ENCODE measurements at places on chromosomes 11 and 22. TPM values are rescaled to one million over a fixed set of nuclear protein-coding genes. Genes with fewer than 3 reads are reported as not detected.
A peak's percentile ranks its signal among the peaks of the same experiment; 100 is the strongest.

GRCh38 chr22:40193429-40194421 is 16.0 kb downstream of the TNRC6B start:
- no peak overlapping the region for H3K4me3 ChIP-seq
- no peak for DNase-seq
- no peaks in the 10 kb centered on the region for H3K36me3 ChIP-seq
- peaks cover 22% of the 10 kb centered on the region for H3K4me1 ChIP-seq
- H3K27me3 ChIP-seq = no peaks in the 10 kb centered on the region

DNA sequence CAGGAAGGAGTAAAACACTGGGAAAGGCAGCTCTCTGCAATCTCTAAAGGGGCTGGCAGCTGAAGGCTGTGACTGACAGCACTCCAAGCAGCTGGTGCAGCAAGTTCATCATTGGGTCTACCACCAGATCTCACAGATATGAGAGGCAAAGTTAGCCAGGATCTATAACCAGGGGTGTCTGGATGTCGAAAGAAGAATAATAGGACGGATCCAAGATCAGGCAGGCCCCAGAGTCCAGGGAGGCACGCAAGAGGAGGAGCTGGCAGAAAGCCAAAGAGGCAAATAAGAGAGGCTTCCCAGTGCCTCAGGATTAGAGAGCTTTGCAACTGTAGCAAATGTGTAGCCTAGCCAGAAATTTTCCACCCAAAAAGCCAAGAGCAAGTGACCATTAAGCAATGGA is 77.1 kb downstream of the RBMXL2 start:
- no peak for DNase-seq
- H3K27ac ChIP-seq = no peak overlapping the region
- H3K27me3 ChIP-seq = no peaks in the 10 kb centered on the region
- no peaks in the 10 kb centered on the region for H3K4me1 ChIP-seq

DNA sequence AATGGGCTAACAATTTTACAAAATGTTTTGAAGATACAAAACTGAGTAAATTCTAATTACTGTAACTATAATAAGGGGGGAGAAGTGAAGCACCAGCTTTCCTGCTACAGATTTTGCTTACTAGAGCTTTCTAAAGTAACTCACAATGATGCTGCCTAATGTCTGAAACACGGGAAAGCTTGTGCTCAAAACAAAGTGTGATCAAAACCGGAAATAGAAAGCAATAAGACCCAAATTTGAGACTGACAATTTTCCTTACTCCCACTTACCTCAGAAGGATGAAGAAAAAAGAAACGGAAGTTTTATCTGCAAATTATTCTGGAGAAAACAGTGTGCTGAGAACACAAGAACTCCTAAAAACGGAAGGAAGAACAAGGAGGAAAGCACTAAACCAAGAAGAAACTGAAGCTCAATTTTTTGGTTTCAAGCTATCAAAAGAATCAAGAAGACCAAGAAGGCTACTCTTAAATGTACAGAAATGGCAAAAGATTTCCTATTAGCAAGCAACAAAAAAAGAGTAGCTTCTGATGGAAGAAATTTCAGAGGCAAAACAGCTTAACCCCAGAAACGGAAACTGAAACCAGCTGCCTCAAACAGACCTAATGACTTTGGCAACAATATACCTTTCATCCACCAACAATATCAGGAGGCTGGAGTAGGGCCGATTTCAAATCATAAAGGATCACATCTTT is 33.4 kb downstream of the AMBRA1 start:
- peak overlapping the region; percentile 76 for H3K27ac ChIP-seq
- no peak for DNase-seq
- H3K4me1 ChIP-seq = peaks cover 44% of the 10 kb centered on the region
- H3K36me3 ChIP-seq = no peaks in the 10 kb centered on the region
- peak overlapping the region; percentile 51 for H3K4me3 ChIP-seq

- DNase-seq = no peak
- no peaks in the 10 kb centered on the region for H3K36me3 ChIP-seq
- H3K4me3 ChIP-seq = no peak overlapping the region
- no peak overlapping the region for H3K27ac ChIP-seq
- H3K27me3 ChIP-seq = no peaks in the 10 kb centered on the region
Measured at GRCh38 chr11:83938148-83938547, 652.0 kb upstream of the CCDC90B start.

GRCh38 chr11:117786135-117786870 is 10.7 kb downstream of the DSCAML1 start:
- H3K36me3 ChIP-seq = no peaks in the 10 kb centered on the region
- no peak overlapping the region for H3K4me3 ChIP-seq
- no peaks in the 10 kb centered on the region for H3K27me3 ChIP-seq
- no peaks in the 10 kb centered on the region for H3K4me1 ChIP-seq

- no peaks in the 10 kb centered on the region for H3K27me3 ChIP-seq
- no peak overlapping the region for H3K27ac ChIP-seq
- H3K4me1 ChIP-seq = no peaks in the 10 kb centered on the region
- DNase-seq = no peak
- H3K36me3 ChIP-seq = no peaks in the 10 kb centered on the region
- H3K4me3 ChIP-seq = no peak overlapping the region
Measured at GRCh38 chr11:132719684-132720083, 812.6 kb downstream of the OPCML start.

Gene ARHGAP42
- total RNA-seq = 8.7 TPM

Gene ZW10
- total RNA-seq = 9.9 TPM

Data from upper lobe of left lung (tissue), 6 donors.